Stimulated activated CD4-positive, alpha-beta T cell treated with anti-CD3 and anti-CD28 coated beads, Interleukin-1b, Interleukin-23, amount 100 ng/mL, for 48 hours (primary cell): ENCODE measurements at places on chromosomes 5 and 9.

DNA sequence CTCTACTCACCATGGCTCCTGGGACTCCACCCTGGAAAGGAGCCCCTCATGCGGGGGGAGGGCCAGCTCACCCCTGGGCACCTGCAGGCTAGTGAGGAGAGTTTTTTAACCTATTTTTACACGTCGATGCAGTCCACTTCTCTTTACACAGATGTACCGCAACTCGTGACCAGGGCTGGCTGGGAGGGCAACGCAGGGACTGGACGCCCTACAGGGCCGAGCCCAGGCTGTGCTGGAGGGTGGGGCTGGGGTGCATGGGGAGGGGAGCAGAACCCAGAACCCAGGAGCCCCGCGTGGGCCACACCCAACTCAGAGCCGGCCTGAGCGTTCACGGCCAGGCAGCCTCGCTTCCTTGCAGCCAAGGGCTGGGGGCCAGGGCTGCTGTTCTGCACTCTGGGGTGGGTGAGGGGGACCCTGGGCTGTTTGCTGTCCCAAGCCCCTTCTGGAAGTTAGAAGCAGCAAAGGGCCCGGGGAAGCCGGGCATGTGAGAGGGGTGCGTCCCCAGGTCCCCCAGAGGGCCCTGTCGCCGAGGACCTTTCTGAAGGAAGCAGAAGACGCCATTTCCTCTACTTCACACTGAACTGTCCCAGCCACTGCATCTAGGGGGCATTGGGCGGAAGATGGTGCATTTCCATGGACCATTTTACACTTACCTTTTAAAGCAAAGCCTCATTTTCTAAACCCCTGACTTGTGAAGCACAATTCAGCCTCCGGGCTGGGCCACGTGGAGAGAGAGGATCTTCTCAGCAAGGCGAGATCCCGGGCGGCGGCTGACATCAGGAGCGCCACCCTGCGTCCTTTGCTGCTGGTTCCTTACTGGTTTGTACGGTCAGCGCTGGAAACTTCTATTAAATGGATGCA lies 90.5 kb downstream of the KCNT1 start:
- DNase-seq, result no peak

- peak; percentile 67 for DNase-seq
Observed at GRCh38 chr9:78031893-78032729, 500 bp upstream of the GNAQ start.

DNA sequence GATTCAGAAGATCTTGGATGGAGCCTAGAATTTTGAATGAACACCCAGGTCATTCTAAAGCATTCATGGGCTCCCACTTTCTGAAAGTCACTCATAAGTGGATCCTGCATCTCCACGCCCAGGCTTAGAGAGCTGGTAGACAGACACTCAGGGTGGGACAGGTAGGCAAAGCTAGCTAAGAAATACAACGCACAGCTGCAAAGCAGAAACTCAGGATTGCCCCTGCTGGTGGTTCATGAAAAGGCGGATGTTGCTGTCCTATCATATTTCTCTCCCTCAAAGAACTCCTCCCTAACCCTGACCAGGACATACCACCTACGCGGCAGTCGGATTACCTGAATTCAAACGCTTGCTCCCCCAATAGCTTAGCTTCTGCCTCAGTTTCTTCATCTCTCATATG lies 226.5 kb downstream of the GLIS3 start:
- no peak for DNase-seq

- peak; percentile 56 for DNase-seq
Observed at GRCh38 chr9:90915693-90916092, 114.1 kb downstream of the SYK start.

DNA sequence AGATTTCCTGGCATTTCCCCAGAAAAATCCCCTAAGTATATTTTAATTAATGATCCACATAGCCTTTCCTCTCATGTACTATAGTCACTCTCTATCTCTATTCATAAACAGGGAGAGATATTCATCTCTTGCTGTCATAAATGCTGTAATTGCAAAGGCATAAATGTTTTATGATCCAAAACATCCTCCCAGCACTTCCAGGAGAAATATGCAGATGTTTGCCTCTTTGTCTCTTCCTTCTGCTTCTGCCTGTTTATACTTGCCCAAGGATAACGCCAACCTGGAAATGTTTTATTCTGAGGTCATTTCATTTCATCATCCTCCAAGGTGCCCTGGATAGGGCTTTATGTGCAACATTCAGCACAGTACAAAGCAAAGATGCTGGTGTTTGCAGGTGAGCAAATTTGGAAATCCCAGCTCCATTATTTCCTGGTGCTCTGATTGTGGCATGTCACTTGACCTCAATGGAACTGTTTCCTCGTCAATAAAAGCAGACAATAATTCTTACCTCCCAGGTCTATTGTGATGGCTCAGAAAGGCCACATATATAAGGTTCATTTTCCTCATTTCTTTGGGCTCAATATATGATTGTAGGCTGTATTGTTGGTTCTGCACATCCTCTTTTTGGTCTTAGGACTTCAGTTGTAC lies 6.9 kb downstream of the TNFSF15 start:
- DNase-seq, result no peak

GRCh38 chr5:156396063-156396829 lies 69.3 kb downstream of the SGCD start:
- no peak for DNase-seq

GRCh38 chr9:2657427-2657826 lies 35.8 kb downstream of the VLDLR start:
- DNase-seq, result peak; percentile 24

- DNase-seq, result no peak
Observed at GRCh38 chr9:33787839-33788238, 7.5 kb upstream of the PRSS3 start.

GRCh38 chr9:71218774-71219173 lies 97.4 kb upstream of the TRPM3 start:
- DNase-seq, result no peak

DNA sequence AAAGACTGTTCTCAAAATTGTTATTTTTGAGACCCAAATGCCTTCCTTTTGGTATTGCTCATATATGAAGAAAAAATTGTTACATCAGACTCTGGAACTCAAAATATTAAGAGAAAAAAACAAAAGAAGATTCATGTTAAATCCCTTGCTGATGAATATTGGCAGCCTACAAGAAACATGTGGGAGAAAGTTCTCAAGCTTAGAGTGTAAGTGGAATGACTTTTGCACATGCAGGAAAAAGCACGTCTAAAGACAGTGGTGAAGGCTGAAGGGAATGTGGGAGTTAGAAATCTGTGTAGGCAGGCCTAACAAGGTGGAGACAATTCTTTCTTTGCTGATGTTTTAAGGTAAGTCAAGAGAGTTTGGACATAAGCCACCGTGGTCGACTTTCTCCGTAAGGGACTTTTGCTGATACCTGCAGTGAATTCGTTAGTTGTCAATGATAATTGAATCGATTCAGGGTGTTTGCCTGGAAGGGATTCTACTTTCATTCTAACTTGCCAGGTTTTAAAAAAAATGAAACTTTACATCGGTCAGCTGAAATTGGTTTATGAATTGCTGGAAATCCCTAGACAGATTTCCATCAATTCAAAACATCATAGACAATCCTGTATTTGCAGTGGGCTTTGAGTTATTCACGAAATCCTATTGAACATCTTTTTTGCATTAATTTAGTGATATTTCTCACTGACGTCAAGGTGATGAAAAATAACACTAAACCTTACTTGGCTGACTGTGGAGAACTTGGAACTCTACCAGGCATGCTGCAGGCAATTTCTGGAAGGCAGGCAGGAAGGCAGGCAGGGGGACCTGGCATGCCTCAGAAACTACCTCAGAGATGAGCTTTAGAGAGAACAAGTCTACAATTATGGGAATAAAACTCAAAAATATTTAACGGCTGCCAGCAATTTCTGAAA lies 359.1 kb upstream of the ADAMTSL1 start:
- DNase-seq, result no peak
